ENCODE measurements at places on chromosomes 1 and 21.

DNA sequence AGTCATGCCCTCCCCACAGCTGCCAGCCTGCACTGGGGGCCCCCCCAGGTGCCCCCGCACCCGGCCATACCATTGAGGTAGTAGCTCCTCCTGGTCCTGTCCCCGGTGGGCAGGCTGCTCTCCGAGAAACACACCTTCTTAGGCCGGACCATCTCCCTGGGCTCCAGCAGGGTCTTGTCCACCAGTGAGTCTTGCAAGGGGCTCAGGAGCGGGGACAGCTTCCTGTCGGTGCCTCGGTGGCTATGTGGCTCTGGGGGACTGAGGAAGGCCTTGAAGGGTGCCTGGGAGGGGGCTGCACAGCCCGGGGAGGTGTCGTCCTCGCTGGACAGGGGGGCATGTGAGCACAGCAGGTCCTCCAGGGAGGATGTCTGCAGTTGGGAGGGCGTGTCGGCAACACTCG is 12.9 kb upstream of the FTCD start:
- no peak for DNase-seq

GRCh38 chr1:74629283-74629682 is 44.3 kb downstream of the ERICH3 start:
- DNase-seq: no peak

GRCh38 chr1:116397728-116398127 is 24.7 kb downstream of the ATP1A1 start:
- DNase-seq: no peak

DNA sequence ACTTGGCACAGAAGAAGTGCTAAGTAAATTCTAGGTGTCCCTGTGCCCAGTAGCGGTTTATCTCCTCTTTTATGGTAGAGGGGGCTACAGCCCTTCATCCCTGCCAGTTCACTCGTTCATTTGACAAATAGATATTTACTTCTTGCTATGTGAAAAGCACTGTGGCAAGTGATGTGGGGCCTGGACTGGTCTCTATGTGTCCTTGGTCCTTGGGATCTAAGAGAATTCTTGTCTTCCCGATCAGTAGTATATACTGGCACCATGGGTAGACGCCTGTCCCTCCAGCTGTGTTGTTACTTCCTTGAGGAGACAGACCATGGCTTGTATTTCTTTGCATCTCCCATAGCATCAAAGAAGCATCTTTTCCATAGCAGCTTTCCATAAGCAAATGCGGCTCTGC is 29.7 kb downstream of the EIF2D start:
- no peak for DNase-seq

DNA sequence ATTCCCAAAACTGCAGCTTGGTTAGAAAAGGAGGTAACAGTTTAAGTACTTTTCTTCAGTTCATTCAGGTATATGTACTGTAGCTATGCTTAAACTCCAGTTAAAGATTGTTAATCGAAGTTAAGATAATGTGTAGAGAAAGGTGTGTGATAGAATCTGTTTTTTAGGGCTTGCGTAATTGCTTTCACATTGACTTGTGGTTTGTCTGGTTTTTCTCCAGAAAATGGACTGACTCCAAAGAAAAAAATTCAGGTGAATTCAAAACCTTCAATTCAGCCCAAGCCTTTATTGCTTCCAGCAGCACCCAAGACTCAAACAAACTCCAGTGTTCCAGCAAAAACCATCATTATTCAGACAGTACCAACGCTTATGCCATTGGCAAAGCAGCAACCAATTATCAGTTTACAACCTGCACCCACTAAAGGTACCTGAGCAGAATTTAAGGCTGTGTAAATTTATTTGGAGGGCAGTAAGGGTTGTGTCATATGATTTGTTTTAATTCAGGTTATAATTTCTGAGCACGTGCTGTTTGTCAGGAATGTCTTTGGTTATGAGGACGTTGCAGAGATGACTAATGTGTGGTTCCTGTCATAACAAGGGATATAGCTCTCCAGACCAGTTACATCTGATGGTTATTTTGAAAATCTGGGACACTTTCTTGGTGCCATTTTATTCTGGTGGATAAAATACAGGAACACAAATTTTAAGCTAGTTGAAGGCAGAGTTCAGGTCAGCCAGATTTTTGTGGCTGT is 26.0 kb downstream of the ATF6 start:
- DNase-seq: no peak

- DNase-seq: no peak
Measured at GRCh38 chr1:219113261-219113660, 60.4 kb upstream of the LYPLAL1 start.

DNA sequence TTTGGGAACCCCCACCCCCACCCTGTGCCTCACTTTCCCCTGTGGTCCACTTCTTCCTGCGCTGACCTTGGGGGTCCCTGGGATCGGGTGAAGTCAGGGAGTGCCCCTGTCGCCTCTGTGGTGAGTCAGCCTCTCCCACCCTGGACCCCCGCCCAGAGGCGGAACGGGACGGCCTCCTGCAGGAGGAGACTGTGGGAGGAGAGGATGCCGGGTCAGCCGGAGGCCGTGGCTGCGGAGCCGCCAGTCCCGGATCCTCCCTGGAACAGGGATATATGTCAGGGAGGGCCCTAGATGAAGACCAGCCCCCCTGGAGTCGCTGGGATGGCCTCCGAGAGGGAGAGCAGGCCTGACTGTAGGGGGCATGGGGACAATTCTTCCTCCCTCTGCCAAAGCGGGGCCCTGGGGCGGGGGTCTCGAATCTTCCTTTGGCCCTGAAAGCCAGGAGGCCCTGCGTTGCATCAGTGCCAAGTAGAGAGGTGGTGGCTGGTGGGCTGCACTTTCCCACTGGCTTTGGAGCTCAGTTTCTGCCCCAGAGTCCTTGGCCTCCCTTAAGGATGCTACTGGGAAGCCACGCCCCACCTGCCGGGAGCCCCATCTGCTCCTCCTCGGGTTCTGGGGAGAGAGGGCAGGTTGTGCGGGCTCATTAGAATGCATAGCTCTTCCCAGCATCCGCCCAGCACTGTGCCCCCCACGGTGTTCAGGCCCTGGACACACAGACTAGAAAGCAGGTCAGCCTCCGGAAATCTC is 930 bp downstream of the ARHGEF10L start:
- no peak for DNase-seq

Measured in stimulated activated CD4-positive, alpha-beta T cell treated with anti-CD3 and anti-CD28 coated beads, Interleukin-1b, Interleukin-23, amount 100 ng/mL, for 4 hours (primary cell).